HT1080 (cell line): ENCODE measurements at places on chromosomes 6 and 20. TPM values are rescaled to one million over a fixed set of nuclear protein-coding genes. Genes with fewer than 3 reads are reported as not detected.

DNA sequence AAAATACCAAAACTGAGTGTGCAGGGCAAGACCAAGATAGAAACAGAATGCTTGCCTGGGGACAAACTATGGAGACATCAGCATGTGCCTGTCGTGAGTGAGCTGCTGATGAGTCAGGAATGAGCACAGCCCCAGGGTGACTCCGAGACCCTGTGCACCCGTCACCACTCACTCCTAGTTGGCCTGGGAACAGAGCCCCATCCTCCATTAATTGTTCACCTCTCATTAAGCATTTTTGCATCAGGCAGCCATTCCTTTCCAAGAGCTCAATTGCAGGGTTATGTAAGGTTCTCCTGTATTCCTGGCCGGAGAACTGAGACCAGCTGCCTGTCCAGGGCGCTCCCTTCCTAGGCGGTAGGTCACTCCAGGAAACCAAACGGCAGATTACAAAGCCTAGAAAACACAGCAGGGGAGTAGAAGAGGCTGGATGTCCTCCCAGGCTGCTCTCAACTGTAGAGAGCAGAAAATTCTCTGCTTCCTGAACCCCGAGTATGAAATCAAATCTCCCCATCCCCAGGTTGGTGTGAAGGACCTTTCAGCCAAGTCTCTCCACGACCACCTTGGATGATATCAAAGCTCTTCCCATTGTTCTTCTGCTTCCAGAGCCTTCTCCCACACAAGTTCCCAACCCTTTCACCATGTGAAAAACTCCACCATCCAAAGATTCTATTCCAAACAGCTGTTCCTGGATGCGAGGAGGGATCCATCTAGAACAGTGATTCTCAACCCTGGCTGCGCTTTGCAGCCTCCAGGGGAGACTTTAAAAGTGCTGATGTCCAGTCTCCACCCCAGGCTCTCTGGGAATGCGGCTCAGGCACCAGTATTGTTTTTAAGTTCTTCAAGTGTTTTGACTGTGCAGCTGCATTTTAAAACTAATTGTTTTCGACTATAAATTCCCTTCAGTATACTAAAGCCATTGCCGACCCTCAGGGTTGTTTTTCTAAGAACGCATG, 532.6 kb upstream of the JARID2 start:
- peak; percentile 68 for DNase-seq

DNA sequence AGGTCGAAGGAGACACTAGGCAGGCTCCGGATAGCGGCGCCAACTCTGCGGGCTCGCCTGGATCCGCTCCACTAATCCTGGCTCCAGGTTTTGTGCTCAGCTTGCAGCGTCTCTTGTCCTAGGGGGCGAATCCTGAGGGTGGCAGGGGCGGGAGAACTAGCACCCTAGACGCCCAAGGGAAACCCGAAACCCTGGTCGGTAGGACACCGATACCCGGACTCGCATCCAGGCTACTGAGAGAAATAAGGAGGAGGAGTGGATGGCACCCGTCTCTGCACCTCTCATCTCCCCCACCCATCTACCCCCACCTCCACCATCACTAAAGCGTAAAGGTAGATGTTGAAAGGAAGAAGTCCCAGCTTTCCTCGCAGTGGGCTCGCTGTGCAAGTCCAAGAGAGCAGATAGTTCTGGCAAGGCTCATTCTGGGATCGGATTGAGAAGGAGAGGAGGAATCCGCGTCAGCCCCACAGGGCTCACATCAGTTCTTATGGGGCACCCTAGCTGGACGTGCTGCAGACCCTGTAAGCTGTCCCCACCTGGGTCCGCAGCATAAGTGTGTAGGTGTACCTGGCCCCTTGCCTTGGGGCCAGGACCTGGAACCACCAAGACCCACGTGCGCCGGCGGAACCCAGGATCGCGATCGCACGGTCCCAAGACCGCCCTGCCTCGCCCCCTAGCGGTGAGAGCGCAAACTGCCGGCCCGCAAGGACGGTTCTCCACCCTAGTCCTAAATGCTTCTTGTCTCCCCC, 6.9 kb downstream of the SLC32A1 start:
- peak; percentile 62 for DNase-seq

DNA sequence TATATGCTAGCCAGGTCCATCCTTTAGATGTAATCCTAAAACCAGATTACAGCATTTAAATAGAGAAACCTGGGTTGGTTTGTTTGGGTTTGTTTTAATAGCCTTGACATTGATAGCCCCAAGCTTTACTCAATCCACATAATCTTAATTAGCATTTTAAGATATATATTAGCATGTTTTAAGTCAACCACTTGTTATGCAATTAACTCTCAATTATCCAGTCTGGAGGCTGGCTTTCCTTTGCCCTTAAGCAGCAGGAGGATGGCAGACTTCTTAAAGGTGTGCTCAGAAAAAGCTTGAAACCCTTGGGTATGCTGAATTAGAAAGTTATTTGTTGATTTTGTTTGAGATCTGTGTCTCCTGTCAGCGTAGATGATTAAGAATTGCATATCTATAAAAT, 46.3 kb upstream of the SMIM28 start:
- DNase-seq = no peak

DNA sequence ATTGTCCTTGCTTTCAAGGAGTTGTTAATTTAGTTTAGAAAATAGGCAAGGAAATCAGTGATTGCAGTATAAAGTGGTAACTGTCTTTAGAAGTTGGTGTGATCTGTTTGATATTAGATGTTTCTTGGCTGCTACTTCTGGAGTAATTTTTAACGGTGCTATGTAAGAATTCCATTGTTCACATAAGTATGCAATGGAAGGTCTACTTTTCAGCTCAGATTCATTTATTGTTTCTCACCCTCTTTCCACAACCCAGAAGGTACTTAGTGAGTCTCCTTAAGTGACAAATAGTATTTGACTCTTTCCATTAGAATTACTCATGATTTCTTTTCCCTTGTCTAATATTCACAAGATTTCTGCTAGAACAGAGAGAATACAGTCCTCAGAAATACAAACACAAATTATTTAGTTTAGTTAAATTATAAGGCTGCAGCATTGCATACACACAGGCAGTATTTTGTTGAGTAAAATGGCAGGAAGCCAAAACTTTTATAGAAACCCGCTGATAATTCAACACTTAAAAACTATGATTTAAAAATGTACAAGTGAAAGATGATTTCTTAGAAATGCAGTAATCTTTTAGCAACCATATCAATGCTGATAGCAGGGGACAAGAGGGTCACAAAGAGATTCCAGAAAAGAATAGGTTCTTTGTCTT, 554.3 kb downstream of the CD109 start:
- no peak for DNase-seq

DNA sequence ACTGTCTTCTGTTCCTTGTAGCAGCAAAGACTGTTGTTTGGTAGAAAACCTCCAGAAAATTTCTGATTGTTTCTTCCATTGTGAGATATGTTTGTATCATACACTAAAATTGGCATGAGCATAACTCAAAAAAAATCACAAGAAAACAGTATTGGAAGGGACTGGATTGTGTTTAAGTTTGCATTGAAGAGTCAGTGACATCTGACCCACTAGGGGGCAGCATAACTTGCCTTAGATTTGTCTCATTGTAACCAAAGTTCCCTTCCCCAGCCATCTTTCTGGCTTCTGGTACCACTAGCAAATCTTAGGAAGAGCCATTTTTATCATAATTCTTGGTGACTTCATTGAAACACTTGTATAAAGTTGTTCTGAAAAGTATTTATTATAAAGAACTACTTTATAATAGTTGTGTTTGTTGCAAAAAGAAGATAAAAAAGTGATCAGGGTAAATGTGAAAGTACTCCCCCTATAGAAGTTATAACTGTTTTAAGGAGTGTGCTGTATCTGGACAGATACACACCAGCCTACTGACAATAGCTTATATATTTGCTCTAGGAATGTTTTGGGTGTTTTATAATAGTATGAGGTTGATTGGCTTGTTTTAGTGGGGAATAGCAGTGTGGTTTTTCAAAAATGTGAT, 7.7 kb downstream of the CSTF1 start:
- peak; percentile 44 for DNase-seq

GRCh38 chr6:321536-322258, 29.4 kb downstream of the DUSP22 start:
- no peak for DNase-seq

DNA sequence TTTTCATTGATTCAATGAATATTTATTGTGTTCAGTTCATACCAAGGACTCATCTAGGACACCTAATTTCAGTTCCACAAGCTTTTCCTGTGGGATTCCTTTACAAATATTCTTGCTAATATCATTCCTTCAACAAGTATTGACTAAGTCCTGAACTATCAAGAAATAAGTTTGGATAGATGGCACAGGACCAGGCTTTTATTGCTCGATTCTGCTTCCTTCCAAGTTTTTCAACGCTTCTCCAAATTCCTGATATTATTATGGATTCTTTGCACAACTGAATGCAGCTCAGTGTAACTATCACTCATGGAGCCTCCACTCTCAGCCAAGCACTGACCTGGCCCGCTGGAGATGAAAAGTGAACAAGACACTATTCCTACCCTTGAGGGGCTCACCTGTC, 32.7 kb upstream of the COL21A1 start:
- no peak for DNase-seq

GRCh38 chr20:3611901-3612300, 51.3 kb downstream of the GFRA4 start:
- DNase-seq = no peak

DNA sequence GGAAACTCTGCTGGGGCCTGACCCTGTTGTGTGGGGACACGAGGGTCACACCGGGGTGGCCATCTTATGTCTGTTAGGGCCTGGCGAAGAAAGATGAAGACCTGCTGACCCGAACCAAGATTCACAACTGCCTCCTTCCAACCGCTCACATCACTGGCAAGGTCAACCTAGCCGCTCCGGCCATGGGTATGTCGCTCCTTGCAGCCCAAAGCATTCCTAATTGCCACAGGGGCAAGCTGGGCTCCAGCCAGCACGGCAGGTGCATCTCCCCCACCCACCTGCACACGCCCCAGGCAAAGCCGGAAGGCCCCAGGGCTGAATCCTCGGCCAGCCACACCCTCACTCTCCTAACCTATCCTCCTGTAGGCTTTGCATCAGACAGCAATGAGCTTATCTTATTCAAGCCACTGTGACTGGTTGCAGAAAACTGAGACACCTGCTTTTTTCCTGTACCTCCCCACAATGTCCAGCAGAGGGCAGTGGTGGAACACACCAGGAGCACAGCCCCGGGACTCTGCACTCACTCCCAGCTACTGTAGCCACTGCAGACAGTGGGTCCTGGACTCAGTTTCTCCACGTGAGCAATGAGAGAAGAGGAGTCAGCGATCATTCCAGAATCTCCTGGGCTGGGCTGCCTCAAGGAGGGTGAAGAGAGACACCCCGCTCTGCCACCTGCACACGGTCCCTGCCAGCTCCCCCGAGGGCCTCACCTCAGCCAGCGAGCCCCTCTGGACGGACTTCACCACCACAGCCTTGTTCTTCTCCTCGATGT, 170.2 kb downstream of the PREX1 start:
- peak; percentile 68 for DNase-seq

Gene BMP5
- total RNA-seq = 0.03 TPM in 1 of 2 replicates, not detected in the other

Gene CCN6
- not detected in 2 replicates for total RNA-seq
